ENCODE measurements at places on chromosomes 16 and 17.

GRCh38 chr17:45905814-45906213, 11.5 kb downstream of the MAPT start:
- DNase-seq = peak; percentile 55

DNA sequence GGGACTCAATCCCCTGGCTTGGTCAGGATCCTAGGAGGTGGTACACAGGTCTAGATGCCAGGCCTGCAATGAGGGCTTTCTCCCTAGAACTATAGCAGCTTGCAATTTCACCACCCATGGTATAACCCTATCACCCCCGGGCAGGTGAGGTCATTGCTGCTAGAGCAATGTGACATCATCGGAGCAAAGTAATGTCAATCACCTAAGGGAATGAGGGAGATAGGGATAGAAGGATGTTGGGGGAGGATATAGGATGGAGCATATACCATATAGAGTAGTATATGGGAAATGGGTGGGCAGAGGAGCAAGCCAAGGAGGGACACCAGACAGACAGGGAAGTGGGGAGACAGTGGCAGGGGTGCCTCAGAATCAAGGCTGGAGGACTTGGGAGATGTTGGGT, 3.3 kb downstream of the KCNH4 start:
- DNase-seq = no peak

DNA sequence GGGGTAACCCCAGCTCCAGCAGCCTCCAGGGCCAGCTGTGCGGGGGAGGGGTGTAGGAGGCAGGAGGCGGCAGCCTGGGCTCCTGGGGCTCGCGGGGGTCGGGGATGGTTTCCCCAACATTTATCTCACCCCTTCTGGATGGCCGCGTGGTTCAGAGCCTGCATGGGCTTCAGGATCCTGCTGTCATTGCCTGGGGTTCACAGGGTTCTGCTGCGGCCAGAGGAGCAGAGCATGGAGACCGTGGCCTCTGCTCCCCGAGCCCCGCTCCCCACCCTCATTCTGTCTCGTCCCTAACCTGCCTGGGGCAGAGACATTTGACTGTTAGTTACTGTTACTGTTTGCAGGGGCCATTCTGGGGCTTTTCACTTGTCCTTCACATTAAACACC, 4.9 kb downstream of the MYADML2 start:
- no peak for DNase-seq

- no peak for DNase-seq
These were observed 30.2 kb downstream of the ABCC3 start for GRCh38 chr17:50664788-50665458.
